CD4-positive, alpha-beta T cell treated with Interleukin-12 subunit alpha and Interleukin-12 subunit beta, for 1 hour (primary cell): ENCODE measurements at places on chromosomes 2 and 18.

DNA sequence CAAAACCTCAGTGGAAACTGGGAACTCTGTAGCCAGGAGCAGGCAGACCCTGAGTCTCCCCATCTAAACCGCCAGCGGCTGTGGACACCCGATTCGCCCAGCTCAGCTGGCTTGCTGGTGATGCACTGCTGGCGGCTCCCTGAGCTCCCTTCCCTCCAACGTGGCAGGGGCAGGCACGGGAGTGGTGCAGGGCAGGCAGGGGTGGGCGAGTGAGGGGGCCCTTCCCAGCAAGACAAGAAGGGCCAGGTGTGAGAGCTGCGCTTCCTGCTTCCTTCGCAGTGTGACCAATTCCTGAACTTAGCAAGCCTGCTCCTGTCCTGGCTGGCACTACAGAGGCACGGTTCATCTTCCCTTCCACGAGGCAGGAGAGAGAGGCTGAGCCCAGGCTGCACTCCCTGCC lies 12.3 kb upstream of the SEMA4C start:
- DNase-seq, result no peak

DNA sequence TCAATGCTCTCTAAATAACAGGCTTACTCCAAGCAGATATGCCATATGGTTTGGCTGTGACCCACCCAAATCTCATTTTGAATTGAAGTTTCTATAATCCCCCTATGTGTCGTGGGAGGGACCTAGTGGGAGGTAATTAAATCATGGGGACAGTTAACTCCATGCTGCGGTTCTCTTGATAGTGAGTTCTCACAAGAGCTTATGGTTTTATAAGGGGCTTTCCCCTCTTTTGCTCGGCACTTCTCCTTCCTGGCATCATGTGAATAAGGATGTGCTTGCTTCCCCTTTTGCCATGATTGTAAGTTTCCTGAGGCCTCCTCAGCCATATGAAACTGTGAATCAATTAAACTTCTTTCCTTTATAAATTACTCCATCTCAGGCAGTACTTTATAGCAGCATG lies 302.7 kb upstream of the ZC3H15 start:
- DNase-seq, result no peak

- no peak for DNase-seq
Measured at GRCh38 chr2:109087055-109087663, 41.8 kb upstream of the SH3RF3 start.

DNA sequence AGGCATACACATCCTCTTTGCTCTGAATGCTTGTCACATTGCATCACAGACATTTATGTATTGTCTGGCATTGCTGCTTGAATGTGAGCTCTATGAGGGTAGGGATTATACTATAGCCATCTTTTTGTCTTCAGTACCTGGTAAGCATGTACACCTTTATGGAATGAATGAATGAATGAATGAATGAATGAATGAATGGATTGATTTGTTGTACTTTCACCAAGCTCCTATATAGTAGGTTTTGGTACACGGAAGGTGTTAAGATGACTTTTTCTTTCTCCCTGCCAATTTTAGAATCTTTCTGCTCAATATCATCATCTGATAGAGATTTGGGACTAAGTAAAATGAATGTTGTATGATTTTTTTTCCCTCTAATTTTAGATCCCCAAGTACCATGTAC lies 13.5 kb downstream of the LTBP1 start:
- no peak for DNase-seq
